ENCODE measurements at places on chromosomes 6 and 20. TPM values are rescaled to one million over a fixed set of nuclear protein-coding genes. Genes with fewer than 3 reads are reported as not detected.

DNA sequence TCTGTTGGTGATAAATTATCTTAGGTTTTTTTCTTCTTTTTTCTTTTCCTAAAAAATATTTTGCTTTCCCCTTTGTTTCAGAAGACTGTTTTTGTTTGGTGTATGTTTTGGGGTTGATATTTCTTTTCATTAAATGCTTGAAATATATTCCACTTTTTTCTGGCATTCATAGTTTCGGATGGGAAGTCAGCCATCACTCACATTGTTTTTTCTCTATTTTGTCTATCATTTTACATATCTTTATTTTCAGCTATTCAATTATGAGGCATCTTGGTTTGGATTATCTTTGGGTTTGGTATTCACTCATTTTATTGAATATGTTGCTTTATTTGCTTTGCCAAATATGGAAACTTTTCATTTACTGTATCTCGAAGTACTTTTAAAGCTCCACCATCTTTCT, 600.5 kb upstream of the EYS start:
- DNase-seq, result no peak

- DNase-seq, result no peak
These were observed 28.8 kb downstream of the SNAP25 start for GRCh38 chr20:10247440-10247839.

DNA sequence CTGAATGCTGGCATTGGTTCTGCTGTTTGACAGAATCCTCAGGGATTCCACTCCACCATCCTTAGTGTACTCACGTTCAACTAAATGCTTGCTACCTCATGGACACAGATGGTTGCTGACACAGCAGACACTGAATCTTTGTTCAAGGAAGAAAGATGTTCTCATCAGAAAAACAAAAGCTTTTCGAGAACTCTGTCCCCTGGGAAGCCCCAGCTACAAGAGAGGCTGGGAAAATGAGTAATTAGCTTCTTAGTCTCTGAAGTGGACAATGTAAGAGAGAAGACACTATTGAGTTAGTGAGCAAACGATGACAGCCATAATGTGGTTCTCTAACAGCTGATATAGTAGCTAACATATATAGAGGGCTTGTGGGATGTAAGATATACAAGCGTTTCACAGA, 30.9 kb upstream of the ENPP5 start:
- no peak for DNase-seq

- no peak for DNase-seq
These were observed 165.4 kb upstream of the FOXQ1 start for GRCh38 chr6:1146500-1146899.

- DNase-seq, result no peak
These were observed 35.8 kb downstream of the NFATC2 start for GRCh38 chr20:51506527-51507215.

- DNase-seq, result no peak
These were observed 160.6 kb downstream of the SMOC2 start for GRCh38 chr6:168601546-168601945.

DNA sequence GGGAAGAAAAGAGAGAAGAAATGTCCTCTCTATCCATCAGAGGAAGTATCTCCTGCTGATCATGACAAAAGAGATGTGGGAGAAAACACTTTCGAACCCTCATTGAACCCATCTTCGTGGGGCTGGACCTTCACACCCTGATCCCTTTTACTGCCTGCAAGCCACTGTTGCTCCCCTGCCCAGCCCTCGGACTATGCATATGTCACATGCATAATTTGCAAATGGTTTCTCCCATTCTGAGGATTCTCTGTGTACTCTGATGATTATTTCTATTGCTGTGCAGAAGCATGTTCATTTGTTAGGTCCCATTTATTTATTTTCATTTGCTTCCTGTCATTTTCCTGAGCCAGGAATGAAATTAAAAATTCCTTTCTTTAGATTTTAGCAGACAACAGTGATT, 64.7 kb downstream of the DNAAF9 start:
- DNase-seq, result no peak

- DNase-seq, result no peak
These were observed 60.8 kb downstream of the CD40 start for GRCh38 chr20:46178891-46179290.

DNA sequence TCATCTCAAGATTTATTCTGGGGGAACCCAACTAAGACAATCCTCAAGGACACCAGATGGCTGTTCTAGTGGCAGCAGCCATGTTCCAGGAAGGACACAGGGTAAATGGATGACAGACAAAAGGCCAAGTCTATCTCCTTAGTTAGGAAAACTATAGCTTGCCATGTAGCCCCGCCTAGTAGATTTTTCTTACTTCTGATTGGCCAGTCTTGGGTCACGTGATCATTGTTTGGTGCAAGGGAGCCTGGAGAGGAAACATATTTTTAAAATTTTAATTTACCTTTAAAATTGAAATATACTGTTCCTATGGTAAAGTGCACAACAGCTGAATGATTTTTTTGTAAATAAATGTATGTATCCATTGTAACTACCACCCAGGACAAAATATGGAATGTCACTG, 4.4 kb upstream of the KCNS1 start:
- DNase-seq, result no peak

DNA sequence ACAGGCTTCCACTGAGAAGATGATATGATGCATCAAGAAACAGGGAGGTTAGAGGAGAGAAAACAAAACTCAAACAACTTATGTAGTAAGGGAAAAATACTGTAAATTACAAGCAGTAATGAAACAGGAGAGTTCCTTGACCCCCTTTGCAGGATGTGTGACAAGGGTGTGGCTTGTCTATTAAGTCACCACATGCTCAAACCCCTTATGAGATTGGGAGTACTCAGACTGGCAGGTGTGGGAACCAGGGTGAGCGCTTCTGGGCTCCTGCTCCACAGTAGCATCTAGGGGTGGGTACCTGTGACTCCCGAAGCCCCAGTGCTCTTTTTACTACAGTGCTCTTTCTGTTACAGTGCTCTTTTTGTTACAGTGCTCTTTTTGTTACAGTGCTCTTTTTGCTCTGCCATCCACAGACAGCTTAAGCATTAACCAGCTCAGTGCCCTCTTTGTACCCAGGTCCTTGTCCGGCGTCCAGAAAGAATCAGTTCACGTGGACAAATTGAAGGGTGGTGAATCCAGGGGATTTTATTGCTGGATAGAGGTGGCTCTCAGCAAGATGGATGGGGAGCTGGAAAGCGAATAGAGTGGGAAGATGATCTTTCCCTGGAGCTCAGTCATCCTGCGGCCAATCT, 28.7 kb downstream of the OLIG3 start:
- DNase-seq, result no peak

DNA sequence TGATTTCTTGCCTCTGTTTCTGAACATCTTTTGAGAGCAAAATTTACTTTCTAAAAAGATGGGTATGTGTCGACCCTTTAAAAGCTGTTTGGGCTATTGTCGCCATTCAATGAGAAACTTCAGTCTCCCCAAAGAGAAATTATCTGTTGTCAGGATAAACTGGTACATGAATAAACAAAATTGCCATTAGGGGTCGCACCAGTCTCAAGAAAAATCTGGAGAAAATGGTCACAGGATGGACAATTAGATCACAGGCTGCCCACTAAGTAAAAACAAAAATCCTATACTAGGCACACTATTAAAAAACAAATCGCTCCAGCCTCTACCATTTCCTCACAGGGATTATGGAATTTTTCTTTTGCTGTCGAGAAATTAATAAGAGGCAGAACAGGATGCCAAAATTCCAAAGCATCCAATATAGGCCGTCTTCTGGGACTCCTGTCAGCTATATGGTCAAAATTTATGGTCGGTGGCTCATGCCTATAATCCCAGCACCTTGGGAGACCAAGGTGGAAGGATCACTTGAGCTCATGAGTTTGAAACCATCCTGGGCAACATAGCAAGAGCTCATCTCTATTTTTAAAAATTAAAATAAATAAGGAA, 5.5 kb upstream of the HLA-E start:
- peak; percentile 85 for DNase-seq

DNA sequence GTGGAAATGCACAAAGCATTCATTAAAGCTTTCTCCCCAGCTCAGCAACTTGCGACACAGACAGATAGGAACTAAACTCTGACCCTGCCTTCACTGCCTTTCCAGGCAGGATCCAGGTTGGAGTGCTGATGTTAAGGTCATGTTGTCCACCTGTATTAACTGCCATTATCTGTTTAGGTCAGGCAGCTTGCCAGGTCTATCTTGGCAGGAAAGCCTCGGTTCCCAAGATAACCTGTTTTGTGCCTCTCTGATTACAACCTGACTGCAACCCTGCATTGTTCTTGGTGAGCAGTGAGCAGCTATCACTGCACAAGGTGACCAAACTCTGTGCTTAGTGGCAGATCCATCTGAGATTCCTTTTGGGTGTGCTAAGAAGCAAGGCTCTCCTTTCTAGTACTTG, 23.2 kb upstream of the ELOVL2 start:
- DNase-seq, result no peak

DNA sequence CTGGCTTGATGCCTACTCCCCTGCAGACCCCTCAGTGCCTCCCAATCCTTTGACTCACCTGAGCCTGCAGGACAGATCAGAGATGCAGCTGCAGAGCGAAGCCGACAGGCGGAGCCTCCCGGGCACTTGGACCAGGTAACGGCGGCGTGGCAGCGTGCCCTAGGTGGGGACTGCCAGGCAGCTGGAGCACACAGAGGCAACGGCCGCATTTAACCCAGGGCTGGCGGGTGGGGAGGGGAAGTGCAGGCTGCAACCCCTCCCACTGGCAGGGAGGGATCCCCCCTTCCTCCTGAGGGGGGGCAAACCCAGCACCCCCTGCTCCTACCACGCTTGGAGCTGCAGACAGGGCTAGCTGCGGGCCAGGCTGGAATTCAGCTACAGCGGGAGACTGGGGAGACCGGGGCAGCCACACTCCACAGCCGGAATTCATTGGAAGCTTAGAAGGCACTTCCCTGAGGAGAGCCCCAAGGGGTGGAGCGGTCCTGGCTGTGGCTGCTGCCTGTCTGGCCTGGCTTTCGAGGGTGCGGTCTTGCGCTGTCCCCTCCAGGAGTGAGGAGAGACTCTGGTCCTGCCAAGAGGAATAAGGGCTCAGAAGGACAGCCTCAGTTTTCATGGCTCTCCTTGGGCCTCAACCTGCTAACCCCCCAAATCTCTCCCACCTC, at the start of gene MATN4:
Gene MATN4 (minus strand): TSS at position 183 of the 662 bp plus-strand sequence. CDS start 2,717 bp downstream, outside the sequence.
- DNase-seq, result no peak

- no peak for DNase-seq
These were observed 988 bp downstream of the QRSL1 start for GRCh38 chr6:106630366-106630765.

GRCh38 chr6:16092140-16092539, 36.7 kb upstream of the MYLIP start:
- no peak for DNase-seq

DNA sequence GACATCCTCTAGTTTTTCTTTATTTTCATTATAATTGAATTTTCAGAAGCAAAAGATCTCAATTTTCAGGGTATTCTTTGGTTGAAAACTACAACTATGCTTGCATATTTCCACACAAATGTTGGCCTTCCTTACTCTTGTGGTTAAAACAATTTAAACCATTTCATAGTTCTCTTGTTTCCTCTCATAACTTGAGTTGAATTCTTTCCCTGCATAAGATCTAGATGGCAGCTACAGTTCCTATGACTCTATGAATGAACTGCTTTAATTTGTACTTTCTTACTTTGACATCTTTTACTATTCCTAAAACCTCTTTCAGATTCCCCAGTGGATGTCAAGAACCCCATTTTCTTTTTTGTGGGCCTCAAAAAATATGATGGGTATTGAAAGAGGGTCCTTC, 564.5 kb downstream of the NKAIN2 start:
- DNase-seq, result no peak

DNA sequence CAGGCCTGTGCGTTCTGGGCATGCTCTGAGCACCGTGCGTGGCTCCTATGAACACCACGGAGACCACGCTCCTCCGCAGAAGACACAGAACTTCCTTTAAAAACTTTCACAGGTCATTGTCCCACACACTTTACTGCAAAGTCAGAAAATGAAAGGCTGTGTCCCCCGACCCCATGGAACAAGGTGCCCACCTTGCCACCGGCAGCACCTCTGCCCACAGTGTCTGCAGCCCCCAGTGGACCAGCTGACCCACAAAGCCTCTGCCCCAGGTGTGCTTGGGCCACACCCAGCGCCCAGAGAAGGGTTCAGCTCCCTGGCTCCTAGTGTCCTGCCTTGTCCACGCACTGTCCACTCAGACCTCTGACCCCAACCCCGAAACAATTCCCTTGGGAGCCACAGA, 8.7 kb downstream of the TAF4 start:
- DNase-seq, result no peak

DNA sequence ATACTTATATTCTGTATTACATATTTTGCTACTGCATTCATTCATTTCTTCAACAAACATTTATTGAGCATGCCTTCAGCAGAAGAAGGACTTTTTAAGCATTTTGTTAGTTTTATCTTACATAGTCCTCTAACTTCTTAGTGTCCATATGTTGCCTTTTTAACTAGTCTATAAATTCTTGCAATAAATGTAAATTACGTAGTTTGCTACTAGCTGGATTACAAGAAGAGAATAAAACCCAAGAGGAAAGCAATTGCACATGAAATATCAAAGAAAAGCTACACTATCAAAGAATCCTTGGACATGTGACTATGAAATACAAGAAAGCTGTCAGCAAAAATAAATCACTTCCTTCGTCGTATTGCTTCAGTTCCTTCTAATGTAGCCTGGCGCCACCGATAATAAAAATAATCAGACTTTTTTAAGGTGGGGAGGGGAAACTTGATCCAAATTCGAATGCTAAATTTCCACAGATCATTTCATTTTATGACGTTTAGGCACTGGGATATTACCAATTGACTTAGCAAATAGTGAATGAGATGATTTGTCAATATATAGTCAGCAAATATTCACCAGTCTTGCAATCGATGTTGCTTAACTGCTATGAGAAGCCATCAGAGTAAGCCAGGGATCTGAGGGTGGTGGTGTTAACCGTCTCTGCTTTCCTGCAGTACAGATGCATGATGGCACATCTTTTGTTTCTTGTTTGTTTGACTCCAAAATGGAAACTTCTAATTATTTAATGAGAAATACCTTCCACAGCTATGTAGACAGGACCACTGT, 258.7 kb upstream of the EXOC2 start:
- DNase-seq, result no peak

GRCh38 chr20:32017711-32018251, 7.5 kb downstream of the CCM2L start:
- DNase-seq, result no peak

GRCh38 chr6:13308332-13308731, 20.0 kb downstream of the TBC1D7 start:
- DNase-seq, result no peak

IRF4 gene
- not detected for total RNA-seq

TRIM10 gene
- not detected for total RNA-seq

IL17A gene
- not detected for total RNA-seq

GRIK2 gene
- total RNA-seq, result 8.9 TPM

PRDM1 gene
- 1.4 TPM for total RNA-seq

MYH7B gene
- total RNA-seq, result not detected

CDSN gene
- not detected for total RNA-seq

SEL1L2 gene
- total RNA-seq, result not detected

ADGB gene
- total RNA-seq, result not detected

OXT gene
- total RNA-seq, result not detected

FAM184A gene
- total RNA-seq, result 0.74 TPM

HLA-DQB1 gene
- not detected for total RNA-seq

DUSP15 gene
- total RNA-seq, result 9.9 TPM

PI16 gene
- total RNA-seq, result 1.5 TPM

CYP24A1 gene
- total RNA-seq, result 0.98 TPM
